ENCODE measurements at places on chromosomes 6 and 20. TPM values are rescaled to one million over a fixed set of nuclear protein-coding genes. Genes with fewer than 3 reads are reported as not detected.

- no peak overlapping the region for H3K4me3 ChIP-seq
- no peaks in the 10 kb centered on the region for H3K36me3 ChIP-seq
- H3K27me3 ChIP-seq = no peaks in the 10 kb centered on the region
- DNase-seq = no peak
Measured at GRCh38 chr6:38131527-38131965, 312.0 kb downstream of the ZFAND3 start.

- DNase-seq = no peak
- H3K4me1 ChIP-seq = no peaks in the 10 kb centered on the region
- H3K36me3 ChIP-seq = no peaks in the 10 kb centered on the region
- no peaks in the 10 kb centered on the region for H3K27me3 ChIP-seq
Measured at GRCh38 chr6:106000935-106001334, 85.2 kb upstream of the PRDM1 start.

DNA sequence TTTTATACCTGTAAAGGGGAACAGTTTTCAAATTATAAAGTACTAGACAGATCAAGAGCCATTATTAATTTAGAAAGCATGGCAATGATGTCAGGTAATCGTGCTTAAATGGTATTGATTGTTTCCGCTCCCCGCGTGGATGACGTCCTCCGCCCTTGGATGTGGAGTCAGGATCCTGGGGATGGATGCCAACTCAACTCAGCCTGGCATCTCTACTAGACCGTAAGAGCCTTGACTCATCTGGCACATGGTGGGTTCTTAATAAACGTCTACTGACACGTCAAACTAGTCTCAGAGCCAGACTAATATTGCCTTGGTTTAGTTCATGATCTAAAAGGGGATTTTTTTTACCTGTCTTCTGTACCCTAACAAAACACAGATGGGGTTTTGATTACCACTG lies 80.2 kb downstream of the LRFN2 start:
- no peaks in the 10 kb centered on the region for H3K36me3 ChIP-seq
- no peak for DNase-seq
- H3K4me1 ChIP-seq = no peaks in the 10 kb centered on the region
- no peak overlapping the region for H3K27ac ChIP-seq

- H3K27ac ChIP-seq = peak overlapping the region; percentile 98
- no peaks in the 10 kb centered on the region for H3K36me3 ChIP-seq
- H3K4me3 ChIP-seq = peak overlapping the region; percentile 65
- peak; percentile 78 for DNase-seq
- H3K4me1 ChIP-seq = peaks cover 25% of the 10 kb centered on the region
Measured at GRCh38 chr6:27866357-27867050, 45.7 kb downstream of the OR2B2 start.

DNA sequence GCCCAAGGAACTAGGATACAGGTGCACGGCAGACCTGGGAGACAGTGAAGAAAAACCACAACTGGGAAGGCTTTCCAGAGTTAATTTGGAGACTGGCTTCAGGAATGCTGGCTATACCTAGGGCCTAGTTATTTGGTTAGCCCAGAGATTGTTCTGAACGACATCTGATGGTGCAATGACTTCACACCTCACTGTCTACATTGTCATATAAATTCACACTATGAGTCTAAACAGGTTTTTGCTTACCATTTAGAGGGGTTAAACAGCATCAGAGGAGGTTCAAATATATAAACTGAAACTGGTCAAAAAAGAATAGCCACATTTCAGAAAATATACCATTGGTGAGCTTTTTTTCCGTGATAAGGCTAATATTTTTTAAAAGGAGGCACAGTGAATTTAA lies 16.7 kb downstream of the UBE2V1 start:
- DNase-seq = no peak
- no peak overlapping the region for H3K4me3 ChIP-seq
- peaks cover 27% of the 10 kb centered on the region for H3K36me3 ChIP-seq
- H3K27me3 ChIP-seq = no peaks in the 10 kb centered on the region
- H3K27ac ChIP-seq = no peak overlapping the region

DNA sequence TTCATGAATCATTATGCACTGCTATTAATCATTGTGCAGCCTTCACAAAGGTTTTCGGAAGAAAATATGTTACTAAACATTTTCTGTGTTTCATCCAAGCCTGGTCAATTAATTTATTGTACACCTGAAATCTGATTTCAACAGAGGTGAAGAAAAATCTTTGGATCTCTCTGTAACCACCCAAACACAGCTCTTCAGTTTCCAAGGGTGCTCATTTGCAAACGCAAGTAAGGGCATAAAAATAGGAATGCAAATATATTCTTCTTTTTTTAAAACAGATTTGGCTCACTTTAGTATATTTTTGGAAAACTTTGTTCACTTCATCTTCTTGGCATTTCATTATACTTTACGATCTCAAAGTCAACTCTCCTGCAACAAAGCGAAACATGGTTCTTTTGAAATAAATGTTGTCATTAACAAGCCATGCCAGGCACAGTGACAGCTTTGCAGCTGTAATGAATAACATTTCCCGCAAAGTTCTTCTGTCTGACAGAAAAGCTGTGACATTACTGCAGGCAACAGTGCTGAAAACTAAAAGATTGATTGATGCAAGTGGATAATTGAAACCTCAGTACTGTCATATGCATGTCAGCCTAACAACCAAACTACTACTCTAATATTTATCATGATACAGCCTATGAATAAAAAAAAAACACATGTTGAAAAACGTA lies 348.3 kb downstream of the FRK start:
- no peak for DNase-seq
- H3K36me3 ChIP-seq = no peaks in the 10 kb centered on the region
- H3K27ac ChIP-seq = no peak overlapping the region
- no peaks in the 10 kb centered on the region for H3K4me1 ChIP-seq
- no peaks in the 10 kb centered on the region for H3K27me3 ChIP-seq

DNA sequence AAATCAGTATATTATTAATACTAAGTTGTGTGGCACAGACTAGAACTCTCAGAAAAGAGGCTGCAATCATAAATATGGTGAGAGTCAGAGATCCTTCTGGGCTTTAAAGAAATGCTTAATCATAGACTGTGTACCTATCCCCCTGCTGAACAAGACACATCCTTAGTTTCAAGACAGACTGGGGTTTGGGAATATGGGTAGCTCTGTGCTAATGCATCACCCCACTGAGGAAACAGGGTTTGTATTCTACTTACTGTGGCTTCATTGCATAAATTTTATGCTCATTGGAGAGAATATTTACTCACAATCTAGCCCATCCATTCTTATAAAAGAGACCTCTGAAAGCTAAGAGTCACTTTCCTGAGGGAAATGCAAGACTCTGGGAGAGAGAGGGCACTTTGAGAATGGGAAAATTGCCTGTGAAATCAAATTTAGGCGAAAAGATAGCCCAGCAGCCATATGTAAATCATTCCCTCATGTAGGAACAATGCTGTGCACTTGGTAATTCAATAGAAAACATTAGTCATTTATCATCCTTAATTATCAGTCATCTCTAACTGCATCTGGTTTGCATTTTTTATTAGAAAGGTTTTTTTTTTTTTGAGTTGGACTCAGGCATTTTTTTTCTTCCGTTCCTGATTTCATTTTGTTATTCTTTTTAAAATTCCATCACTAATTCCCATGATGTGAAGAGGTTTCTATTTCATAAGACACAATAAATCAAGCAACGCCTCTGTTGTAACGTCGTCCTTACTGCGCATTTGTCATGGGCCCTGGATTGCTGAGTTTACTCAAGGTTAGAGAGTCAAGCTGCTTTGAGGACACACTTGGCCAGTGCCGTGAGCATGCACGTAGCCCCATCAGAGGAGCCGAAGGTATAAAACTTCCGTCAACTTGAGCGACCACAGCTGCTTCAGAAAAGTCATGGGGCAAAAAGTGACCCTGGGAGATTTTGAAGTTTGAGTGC lies 91.8 kb downstream of the TRMT11 start:
- H3K27me3 ChIP-seq = no peaks in the 10 kb centered on the region
- H3K4me1 ChIP-seq = no peaks in the 10 kb centered on the region
- no peaks in the 10 kb centered on the region for H3K36me3 ChIP-seq
- no peak overlapping the region for H3K4me3 ChIP-seq

GRCh38 chr20:58150772-58151171 lies 77.7 kb downstream of the ANKRD60 start:
- no peaks in the 10 kb centered on the region for H3K4me1 ChIP-seq
- H3K36me3 ChIP-seq = no peaks in the 10 kb centered on the region
- no peak overlapping the region for H3K27ac ChIP-seq
- no peak overlapping the region for H3K4me3 ChIP-seq

GRCh38 chr6:144481527-144481926 lies 196.4 kb downstream of the UTRN start:
- H3K36me3 ChIP-seq = peaks cover 13% of the 10 kb centered on the region
- no peak for DNase-seq
- no peaks in the 10 kb centered on the region for H3K27me3 ChIP-seq
- H3K4me1 ChIP-seq = no peaks in the 10 kb centered on the region
- H3K27ac ChIP-seq = no peak overlapping the region
- no peak overlapping the region for H3K4me3 ChIP-seq

GRCh38 chr6:108363889-108364313 lies 69.0 kb downstream of the AFG1L start:
- no peak overlapping the region for H3K4me3 ChIP-seq
- H3K27me3 ChIP-seq = no peaks in the 10 kb centered on the region

- no peak for DNase-seq
- no peak overlapping the region for H3K27ac ChIP-seq
- H3K27me3 ChIP-seq = peaks cover 28% of the 10 kb centered on the region
- no peak overlapping the region for H3K4me3 ChIP-seq
Measured at GRCh38 chr6:107822176-107823046, 1.7 kb downstream of the SCML4 start.

GRCh38 chr6:81861281-81861680 lies 108.8 kb upstream of the TENT5A start:
- no peak overlapping the region for H3K4me3 ChIP-seq
- no peaks in the 10 kb centered on the region for H3K27me3 ChIP-seq
- H3K36me3 ChIP-seq = no peaks in the 10 kb centered on the region
- H3K27ac ChIP-seq = no peak overlapping the region
- no peaks in the 10 kb centered on the region for H3K4me1 ChIP-seq

- no peaks in the 10 kb centered on the region for H3K4me1 ChIP-seq
- no peaks in the 10 kb centered on the region for H3K36me3 ChIP-seq
- no peak overlapping the region for H3K4me3 ChIP-seq
- no peak for DNase-seq
- H3K27ac ChIP-seq = no peak overlapping the region
Measured at GRCh38 chr6:80527552-80528052, 421.1 kb downstream of the BCKDHB start.

DNA sequence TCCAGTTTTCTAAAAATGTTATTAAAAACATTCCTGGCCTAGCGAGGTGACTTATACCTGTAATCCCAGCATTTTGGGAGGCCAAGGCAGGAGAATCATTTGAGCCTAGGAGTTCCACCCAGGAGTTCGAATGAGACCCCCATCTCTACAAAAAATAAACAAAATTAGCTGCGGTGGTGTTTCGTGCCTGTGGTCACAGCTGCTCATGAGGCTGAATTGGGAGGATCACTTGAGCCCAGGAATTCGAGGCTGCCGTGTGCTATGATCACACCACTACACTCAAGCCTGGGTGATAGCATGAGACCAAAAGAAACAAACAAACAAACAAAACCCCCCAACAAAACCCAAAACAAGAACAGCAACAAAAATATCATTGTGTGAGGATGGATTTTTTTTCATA lies 19.8 kb upstream of the POLR1H start:
- H3K4me3 ChIP-seq = no peak overlapping the region
- no peaks in the 10 kb centered on the region for H3K36me3 ChIP-seq
- H3K4me1 ChIP-seq = no peaks in the 10 kb centered on the region
- no peaks in the 10 kb centered on the region for H3K27me3 ChIP-seq
- no peak overlapping the region for H3K27ac ChIP-seq
- no peak for DNase-seq

GRCh38 chr6:22363714-22364239 lies 66.9 kb upstream of the PRL start:
- no peak overlapping the region for H3K4me3 ChIP-seq
- H3K27ac ChIP-seq = peak overlapping the region; percentile 80
- H3K27me3 ChIP-seq = no peaks in the 10 kb centered on the region
- no peak for DNase-seq

DNA sequence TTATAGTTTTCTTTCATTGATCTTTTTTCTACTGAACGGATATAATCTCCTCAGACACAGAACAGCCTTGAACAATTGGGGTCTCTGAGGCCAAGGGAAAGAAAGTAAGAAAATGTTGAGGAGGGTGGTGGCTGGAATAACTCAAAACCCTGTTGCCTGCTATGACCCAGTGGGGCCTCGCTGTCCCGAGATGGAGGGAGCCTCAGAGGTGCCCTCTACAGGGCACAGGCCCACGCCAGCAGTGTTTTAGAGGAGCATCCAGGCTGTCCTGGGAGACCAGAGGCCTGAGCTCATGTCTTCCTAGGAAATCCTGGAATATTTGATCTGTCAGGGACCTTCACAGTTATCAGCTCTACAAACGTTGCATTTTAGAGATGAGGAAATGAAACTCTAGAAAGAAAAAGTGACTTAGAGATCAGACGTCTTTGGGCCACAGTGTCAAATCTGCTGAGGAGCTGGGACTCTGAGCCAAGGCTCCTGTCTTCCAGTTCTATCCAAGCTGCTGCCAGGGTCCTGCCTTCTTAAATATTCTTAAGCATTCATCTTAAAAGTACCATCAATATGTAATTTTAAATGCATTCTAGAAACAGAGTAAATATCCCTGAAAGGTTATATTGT lies 26.3 kb downstream of the ALDH5A1 start:
- no peaks in the 10 kb centered on the region for H3K4me1 ChIP-seq
- H3K36me3 ChIP-seq = no peaks in the 10 kb centered on the region
- no peak overlapping the region for H3K27ac ChIP-seq
- no peak overlapping the region for H3K4me3 ChIP-seq
- no peaks in the 10 kb centered on the region for H3K27me3 ChIP-seq

DNA sequence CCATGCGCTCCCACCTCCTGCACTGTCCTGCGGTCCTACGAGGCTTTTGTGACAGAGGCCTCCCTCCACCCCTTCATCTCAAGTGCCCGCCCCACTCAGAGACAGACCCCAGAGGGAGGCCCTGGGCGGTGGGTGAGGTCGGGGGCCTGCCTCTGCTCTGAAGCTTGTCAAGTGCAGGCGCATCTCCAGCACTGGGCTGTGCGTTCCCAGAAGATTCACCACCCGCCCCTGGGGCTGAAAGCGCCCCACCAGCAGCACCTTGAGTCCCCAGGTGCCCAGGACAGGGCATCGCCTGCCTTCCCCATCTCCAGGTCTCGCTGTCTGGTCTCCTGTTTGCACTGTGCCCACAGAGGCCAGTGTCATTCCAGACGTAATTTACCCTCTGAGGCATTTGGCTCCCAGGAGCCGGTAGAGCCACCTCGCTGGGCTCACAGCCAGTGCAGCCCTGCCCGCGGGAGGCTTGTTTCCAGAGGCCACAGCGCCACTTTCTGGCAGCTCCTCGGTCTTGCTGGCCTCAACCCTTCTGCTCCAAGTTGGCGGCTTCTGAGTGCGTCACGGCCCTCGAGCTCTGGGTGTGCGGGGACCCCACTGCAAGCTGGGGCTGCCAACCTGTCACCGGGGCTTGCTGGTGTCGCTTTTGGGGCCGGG lies 191.1 kb downstream of the TAF4 start:
- peaks cover 2% of the 10 kb centered on the region for H3K27me3 ChIP-seq
- H3K4me1 ChIP-seq = no peaks in the 10 kb centered on the region

- H3K27me3 ChIP-seq = no peaks in the 10 kb centered on the region
- no peak overlapping the region for H3K4me3 ChIP-seq
- H3K36me3 ChIP-seq = no peaks in the 10 kb centered on the region
- H3K27ac ChIP-seq = no peak overlapping the region
- no peaks in the 10 kb centered on the region for H3K4me1 ChIP-seq
- DNase-seq = no peak
Measured at GRCh38 chr6:169189686-169190085, 64.0 kb downstream of the THBS2 start.

The ALDH8A1 gene
- not detected for total RNA-seq

The EPPIN gene
- total RNA-seq = not detected

The TRIM10 gene
- total RNA-seq = not detected

The MYBL2 gene
- total RNA-seq = 138 TPM

The NRSN2 gene
- total RNA-seq = 44.9 TPM

The EPB41L1 gene
- 8.6 TPM for total RNA-seq

The SEL1L2 gene
- total RNA-seq = not detected

The TNFRSF21 gene
- total RNA-seq = 76.0 TPM
